ENCODE measurements at places on chromosomes 13 and 19. TPM values are rescaled to one million over a fixed set of nuclear protein-coding genes. Genes with fewer than 3 reads are reported as not detected.

DNA sequence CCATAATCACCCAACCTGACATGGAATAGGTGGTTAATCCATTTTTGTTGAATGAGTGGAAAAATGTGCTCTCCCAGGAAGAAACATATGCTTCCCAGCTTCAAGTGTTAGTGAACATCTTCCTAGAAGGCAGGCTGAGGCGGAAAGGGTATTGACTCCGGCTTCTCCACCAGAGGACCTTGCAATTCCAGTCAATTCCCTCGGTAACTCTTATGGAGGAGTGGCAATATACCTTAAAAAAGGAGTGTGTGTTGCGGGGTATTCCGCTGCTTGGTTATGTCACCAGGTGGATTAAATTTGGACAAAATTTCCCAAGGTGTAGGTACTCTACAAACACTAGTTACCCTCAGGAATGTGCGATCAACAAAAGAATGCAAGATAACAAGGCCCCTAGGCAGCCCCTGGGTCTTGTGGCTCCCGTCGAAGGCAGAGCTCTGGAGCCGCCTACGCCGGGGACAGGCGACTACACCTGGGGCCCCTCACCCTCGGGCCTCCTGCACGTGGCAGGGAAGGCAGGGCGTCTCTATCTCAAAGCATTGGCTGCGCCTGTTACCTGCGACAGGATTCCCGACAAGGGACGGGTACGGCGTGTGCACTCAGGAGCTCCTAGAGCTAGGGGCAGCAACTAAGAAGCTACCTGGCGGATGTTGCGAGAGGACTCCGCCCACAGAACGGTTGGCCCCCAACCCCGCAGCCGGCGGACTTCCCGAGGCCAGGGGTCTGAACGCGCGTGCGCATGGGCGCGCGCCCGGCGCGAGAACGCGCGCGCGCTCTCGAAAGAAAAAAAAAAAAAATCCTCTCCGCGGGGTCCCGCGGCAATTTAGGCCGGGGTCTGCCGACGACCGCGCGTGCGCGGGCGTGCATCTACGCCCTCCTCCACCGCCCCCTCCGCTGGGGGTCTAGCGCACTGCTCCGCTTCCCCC, at the start of gene WDR87:
Gene WDR87, minus strand, starts transcription at position 649 of the 923 bp plus-strand sequence. CDS start 8,355 bp downstream, outside the sequence.
- peaks cover 26% of the 10 kb centered on the region for H3K4me1 ChIP-seq
- H3K27me3 ChIP-seq = no peaks in the 10 kb centered on the region
- H3K27ac ChIP-seq = peak within 1 kb of the TSS; percentile 23
- H3K4me3 ChIP-seq = peak within 1 kb of the TSS; percentile 98

- DNase-seq = no peak
- H3K36me3 ChIP-seq = no peaks in the 10 kb centered on the region
Observed at GRCh38 chr19:3481241-3482090, 1.1 kb upstream of the SMIM24 start.

DNA sequence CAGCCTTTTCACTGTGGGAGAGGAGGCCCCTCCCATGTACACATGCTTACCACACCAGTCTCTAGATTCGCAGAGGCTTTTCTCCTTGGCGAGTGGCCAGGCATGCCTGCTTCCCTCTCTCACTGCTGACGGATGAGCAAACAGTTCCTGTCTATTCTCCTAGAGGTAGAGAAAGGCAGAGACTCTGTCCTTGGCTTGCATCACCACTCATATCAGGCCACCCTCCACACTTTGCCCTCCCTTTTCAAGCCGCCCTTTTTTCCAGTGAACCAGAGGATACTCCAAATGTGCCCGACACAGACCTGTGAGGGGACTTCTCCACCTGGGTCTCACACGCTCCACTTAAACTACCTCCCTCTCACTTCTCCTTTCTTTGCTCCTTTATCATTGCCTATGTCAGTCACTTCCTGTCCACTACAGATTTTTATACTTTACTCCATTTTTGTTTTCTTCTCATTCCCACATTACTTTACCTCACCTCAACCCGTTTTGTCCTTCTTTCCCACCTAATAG, 284.6 kb downstream of the DNAJC15 start:
- H3K4me3 ChIP-seq = no peak overlapping the region
- DNase-seq = no peak
- H3K27me3 ChIP-seq = no peaks in the 10 kb centered on the region

DNA sequence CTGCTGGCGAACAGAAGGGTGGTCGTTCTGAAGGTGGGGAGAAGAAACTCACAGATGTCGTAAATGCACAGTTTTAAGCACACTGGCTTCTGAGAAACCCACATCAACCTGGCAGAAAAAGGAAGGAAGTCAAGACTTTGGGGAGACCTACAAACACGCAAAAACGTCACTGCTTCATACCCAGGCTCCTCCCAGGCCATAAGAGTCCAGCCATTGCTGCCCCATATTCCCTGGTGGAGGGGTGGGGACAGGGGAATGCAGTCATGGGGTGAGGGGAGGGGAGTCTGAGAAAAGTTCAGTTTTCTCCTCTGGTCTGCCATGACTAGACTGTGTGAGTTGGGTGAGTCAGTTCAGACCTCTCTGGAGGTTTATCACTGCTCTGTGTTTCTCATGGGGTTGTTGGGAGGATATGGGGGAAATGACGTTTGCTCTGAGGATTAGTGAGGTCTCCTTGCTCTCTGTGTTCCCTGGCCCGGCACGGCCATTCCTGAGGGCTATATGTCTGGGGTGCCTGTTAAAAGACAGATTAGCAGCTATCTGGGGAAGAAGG, 139.0 kb downstream of the FLT1 start:
- no peak overlapping the region for H3K4me3 ChIP-seq
- H3K4me1 ChIP-seq = no peaks in the 10 kb centered on the region
- no peak for DNase-seq
- no peaks in the 10 kb centered on the region for H3K36me3 ChIP-seq
- no peaks in the 10 kb centered on the region for H3K27me3 ChIP-seq

DNA sequence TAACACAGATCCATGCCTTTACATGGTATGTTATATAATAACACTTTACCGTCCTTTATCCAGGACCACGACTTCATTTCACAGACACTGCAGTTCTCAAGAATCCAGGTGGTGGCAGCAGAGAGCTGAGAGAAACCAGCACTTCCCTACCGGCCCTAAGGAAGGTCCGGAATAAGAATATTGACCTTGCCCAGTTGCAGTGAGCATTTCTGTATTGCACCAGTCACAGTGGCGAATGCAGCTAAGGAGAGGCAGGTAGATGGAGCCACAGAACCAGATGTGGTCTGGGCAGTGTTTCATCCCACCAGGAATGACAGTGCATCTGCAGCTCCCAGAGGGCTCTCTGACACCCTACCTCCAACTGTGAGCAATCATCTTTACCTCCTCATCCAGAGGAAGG, 44.6 kb downstream of the ZNF787 start:
- H3K27ac ChIP-seq = no peak overlapping the region
- peaks cover 10% of the 10 kb centered on the region for H3K4me1 ChIP-seq
- H3K4me3 ChIP-seq = no peak overlapping the region
- peak; percentile 17 for DNase-seq
- H3K36me3 ChIP-seq = no peaks in the 10 kb centered on the region

The DHPS gene
- 113 TPM for total RNA-seq

- no peak for DNase-seq
- no peaks in the 10 kb centered on the region for H3K36me3 ChIP-seq
- H3K27ac ChIP-seq = no peak overlapping the region
- no peaks in the 10 kb centered on the region for H3K4me1 ChIP-seq
- peaks cover 2% of the 10 kb centered on the region for H3K27me3 ChIP-seq
Observed at GRCh38 chr13:21752501-21752900, 81.6 kb downstream of the FGF9 start.

The SLITRK6 gene
- total RNA-seq = not detected

The KLK14 gene
- total RNA-seq = 0.22 TPM

DNA sequence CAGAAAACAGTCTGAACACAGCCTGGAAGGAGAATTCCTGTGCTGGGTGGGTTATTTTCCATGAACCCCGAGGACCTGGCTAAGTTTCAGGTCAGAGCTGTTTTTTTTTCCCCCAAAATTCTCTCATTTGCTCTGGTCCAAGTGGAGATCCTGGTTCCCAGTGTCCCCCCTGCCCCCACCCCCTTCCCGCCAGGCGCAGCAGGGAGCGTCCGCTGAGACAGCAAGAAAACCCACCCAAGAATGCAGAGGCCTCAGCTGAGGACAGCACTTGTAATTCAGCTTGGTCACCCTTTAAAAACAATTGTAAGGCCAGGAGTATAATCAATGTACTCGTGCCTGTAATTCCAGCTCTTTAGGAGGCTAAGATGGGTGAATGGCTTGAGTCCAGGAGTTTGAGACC, 11.4 kb upstream of the TSPAN16 start:
- no peak overlapping the region for H3K27ac ChIP-seq
- no peak overlapping the region for H3K4me3 ChIP-seq
- H3K36me3 ChIP-seq = no peaks in the 10 kb centered on the region
- peaks cover 25% of the 10 kb centered on the region for H3K27me3 ChIP-seq

The DLL3 gene
- total RNA-seq = not detected

The ZNF579 gene
- 6.7 TPM for total RNA-seq

DNA sequence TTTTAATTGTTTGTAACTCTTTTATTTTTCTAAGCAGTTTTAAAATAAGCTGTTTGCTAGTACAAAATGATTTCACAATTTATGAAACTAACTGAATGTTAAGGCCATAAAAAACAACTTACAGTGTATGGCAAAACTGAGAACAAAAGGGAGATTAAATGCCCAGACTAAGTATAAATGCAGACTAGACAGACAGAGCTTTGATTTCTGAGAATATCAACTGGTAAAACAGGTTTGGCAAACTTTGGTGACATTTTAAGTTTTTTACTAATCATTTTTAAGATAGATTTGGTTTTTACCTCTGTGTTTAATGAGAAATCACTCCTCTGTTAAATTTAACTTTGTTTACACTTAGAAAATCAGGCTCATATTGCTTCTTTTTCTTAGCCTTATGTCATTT, 127.5 kb upstream of the KLF5 start:
- no peaks in the 10 kb centered on the region for H3K4me1 ChIP-seq
- DNase-seq = no peak
- no peak overlapping the region for H3K27ac ChIP-seq
- no peaks in the 10 kb centered on the region for H3K27me3 ChIP-seq
- H3K4me3 ChIP-seq = no peak overlapping the region

The ZNF667 gene
- 4.1 TPM for total RNA-seq

The CPT1C gene
- total RNA-seq = 0.47 TPM

- H3K27ac ChIP-seq = peak overlapping the region; percentile 70
- H3K4me1 ChIP-seq = peaks cover 72% of the 10 kb centered on the region
- peak; percentile 78 for DNase-seq
- no peaks in the 10 kb centered on the region for H3K36me3 ChIP-seq
- no peaks in the 10 kb centered on the region for H3K27me3 ChIP-seq
Observed at GRCh38 chr19:1851654-1852580, 3.6 kb upstream of the REXO1 start.

- H3K36me3 ChIP-seq = peaks cover 25% of the 10 kb centered on the region
- H3K27ac ChIP-seq = no peak overlapping the region
Observed at GRCh38 chr19:58274771-58275201, 4.0 kb upstream of the ZNF8 start.

DNA sequence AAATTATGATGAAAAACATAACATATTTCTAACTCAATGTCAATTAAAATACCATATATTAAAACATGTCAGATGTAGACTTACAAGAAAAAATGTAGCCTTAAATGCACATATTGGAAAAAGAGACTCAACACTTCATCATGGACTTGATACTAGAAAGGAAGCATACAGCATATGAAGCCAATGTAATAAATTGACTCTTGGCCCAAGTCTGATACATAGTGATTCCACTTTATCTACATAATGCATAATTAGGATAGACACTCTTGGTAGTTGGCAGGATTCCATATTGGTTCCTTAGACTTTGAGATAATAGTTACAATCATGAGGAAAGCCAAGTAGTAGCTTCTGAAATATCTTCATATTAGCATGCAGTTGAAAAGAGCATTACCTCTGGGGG, 1067.0 kb downstream of the PCDH17 start:
- no peak for DNase-seq
- no peak overlapping the region for H3K4me3 ChIP-seq
- H3K4me1 ChIP-seq = no peaks in the 10 kb centered on the region
- no peak overlapping the region for H3K27ac ChIP-seq
- no peaks in the 10 kb centered on the region for H3K27me3 ChIP-seq

DNA sequence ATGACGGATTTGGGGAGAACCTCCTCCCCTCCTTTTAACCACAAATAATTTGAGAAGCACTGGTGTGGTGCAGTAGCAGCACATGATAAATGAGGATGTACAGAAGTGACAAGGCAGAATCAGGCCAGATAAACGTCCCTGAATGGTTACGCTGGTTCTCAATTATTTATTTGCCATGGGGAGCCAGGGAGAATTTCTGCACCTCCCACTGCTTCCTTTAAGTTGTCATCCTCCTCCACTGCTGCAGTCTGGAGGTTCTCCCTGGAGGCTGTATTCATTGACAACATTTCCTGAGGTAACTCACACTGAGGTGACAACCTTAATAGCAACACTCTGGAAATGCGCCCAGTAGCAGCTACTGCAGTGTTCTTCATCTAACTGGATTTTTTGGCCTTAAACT, 308.9 kb upstream of the SLITRK1 start:
- H3K4me3 ChIP-seq = no peak overlapping the region
- no peaks in the 10 kb centered on the region for H3K4me1 ChIP-seq
- no peaks in the 10 kb centered on the region for H3K36me3 ChIP-seq
- no peaks in the 10 kb centered on the region for H3K27me3 ChIP-seq

DNA sequence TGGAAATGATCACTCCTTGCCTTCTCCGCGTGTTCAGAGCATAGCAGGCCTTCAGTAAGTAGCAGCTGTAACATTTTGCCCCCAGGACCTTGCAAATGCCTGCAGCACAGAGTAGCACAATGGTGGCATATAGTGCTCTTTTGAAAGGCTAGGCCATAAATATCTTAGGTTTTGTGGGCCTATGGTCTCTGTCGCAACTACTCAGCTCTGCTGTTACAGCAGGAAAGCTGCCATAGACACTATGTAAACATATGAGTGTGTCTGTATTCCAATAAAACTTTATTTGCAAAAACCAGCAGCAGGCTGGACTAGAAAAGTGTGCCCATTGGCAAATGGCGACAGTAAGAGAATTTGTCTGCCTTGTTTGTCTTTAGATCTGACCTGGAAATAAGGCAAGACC, 9.4 kb downstream of the ITPKC start:
- no peak for DNase-seq
- no peak overlapping the region for H3K27ac ChIP-seq
- no peak overlapping the region for H3K4me3 ChIP-seq
- H3K27me3 ChIP-seq = no peaks in the 10 kb centered on the region
